ENCODE measurements at places on chromosomes 7 and 10.

- DNase-seq = no peak
Measured at GRCh38 chr10:42878134-42878820, 95.7 kb downstream of the BMS1 start.

GRCh38 chr7:141076377-141076776 lies 2.5 kb downstream of the TMEM178B start:
- no peak for DNase-seq

GRCh38 chr10:77643795-77644468 lies 6.3 kb upstream of the KCNMA1 start:
- no peak for DNase-seq

GRCh38 chr10:51251110-51251509 lies 176.8 kb downstream of the PRKG1 start:
- no peak for DNase-seq

DNA sequence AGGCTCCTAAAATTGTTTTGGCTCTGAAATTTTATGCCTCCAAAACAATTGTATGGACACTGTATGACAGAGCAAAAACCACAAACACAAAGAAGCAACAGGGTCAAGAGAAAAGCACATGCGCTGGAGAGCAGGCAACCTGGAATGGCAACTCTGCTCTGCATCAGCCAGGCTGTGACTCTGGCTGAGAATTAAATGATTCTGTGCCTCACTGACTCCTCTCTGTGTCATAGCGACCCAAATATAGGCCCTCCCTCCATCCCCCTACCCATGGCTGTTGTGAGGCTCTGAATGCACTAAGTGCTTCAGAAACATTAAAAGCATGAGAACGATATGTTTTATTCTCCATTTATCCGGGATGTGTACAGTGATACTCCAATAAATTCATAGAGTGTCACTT lies 24.9 kb upstream of the NEBL start:
- no peak for DNase-seq

- no peak for DNase-seq
Measured at GRCh38 chr10:95542330-95542729, 18.8 kb downstream of the SORBS1 start.

- no peak for DNase-seq
Measured at GRCh38 chr10:82515256-82515655, 640.3 kb downstream of the NRG3 start.

- DNase-seq = no peak
Measured at GRCh38 chr7:2551418-2551817, 3.9 kb downstream of the BRAT1 start.

All from activated CD4-positive, alpha-beta T cell treated with anti-CD3 and anti-CD28 coated beads, Interleukin-2, amount 50 U/mL, for 1 hour (primary cell).